CD4-positive, alpha-beta T cell treated with Interleukin-15 for 4 hours (primary cell): ENCODE measurements at places on chromosomes 4 and X.

- DNase-seq: no peak
Observed at GRCh38 chrX:68354879-68355628, 78.2 kb downstream of the OPHN1 start.

GRCh38 chrX:98605941-98606340 lies 1722.2 kb downstream of the RPA4 start:
- no peak for DNase-seq

DNA sequence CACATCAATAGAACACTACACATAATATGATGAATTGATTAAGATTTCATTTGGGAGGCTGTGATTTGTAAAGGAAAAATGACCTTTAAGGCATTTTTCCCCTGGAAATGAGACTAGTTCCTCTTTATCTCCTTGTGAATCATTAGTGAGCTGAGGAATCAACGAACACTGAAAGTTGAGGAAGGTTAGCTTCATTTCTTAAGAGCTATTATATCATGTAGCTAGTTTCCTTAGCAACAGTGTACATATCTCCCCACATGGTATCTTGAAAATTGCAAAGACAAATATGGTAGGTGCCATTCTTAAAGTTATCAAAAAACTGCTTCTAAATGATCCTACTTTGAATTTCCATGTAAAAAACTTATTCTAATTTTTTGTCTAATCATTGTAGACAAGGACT lies 127.5 kb upstream of the NRK start:
- no peak for DNase-seq

DNA sequence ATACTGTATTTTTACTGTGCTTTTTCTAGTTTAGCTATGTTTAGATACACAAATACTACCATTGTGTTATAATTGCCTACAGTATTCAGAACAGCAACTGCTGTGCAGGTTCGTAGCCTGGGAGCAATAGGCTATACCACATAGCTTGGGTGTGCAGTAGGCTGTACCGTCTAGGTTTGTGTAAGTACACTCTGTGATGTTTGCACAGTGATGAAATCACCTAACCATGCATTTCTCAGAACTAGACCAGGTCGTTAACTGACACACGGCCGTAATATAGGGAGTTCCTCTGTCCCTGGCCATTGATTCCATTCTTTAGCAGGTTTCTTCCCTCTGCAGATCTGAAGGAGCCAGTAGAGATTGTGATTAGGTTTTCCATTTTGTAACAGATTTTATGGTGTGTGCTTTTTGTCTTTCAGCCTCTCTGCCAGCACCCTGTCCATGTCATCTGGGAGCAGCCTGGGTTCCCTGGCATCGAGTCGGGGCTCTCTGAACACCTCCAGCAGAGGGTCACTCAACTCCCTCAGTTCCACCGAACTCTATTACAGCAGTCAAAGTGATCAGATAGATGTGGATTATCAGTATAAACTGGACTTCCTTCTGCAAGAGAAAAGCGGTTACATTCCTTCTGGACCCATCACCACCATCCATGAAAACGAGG lies 59.5 kb downstream of the CLDN22 start:
- no peak for DNase-seq

- DNase-seq: no peak
Observed at GRCh38 chr4:180811556-180811955, 1431.6 kb upstream of the TENM3 start.

- peak; percentile 33 for DNase-seq
Observed at GRCh38 chrX:1464041-1464970, 11.6 kb upstream of the ASMTL start.

DNA sequence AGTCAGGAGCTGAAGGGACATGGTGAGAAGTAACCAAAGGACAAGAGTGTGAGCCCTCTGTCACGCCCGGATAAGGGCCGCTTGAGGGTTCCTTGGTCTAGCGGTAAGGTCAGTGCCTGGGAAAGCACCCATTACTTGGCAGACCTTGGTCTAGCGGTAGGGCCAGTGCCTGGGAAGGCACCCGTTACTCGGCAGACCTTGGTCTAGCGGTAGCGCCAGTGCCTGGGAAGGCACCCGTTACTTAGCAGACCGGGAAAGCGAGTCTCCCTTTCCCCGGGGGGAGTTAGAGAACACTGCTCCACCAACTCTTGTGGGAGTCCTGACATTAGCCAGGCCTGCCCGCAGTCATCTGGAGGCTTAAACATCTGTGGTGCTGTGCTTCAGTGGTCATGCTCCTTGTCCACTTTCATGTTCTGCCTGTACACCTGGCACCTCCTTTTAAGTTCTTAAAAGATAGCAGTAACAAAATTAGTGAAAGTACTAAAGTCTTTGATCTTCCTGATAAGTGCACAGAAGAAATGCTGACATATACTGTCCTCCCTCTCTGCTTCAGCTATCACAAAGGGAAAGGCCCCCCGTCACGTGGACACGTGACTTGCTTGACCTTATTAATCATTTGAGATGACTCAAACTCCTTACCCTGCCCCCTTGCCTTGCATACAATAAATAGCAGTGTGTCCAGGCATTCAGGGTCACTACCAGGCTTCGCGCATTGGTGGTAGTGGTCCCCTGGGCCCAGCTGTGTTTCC lies 9.3 kb upstream of the SEC24B start:
- DNase-seq: no peak

DNA sequence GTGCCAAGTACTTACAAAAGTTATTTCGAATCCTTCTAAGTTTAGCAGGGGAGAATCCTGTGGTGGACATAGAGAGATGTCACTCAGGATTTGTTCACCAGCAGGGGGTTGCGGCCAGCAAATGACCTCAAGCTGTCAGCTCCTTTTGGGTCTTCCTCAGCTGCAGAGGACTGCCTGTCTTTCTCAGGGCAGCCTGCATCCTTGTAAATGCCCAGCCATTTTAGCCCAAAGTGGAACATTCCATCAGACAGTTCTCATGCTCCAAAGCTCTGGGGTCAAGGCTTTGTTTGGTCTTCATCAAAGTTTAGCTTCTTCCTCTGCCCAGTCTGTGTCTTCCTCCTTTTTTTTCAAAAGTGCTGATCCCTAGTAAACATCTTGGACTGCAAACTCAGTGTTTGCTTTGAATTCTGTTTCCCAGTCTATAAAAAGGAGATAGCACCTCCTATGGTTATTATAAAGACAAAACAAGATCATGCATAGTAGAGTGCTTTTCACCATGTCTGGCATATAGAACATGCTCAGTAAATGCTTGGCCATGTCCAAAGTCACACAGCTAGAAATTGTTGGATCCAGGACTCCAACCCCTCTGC lies 156.4 kb upstream of the GATB start:
- no peak for DNase-seq

DNA sequence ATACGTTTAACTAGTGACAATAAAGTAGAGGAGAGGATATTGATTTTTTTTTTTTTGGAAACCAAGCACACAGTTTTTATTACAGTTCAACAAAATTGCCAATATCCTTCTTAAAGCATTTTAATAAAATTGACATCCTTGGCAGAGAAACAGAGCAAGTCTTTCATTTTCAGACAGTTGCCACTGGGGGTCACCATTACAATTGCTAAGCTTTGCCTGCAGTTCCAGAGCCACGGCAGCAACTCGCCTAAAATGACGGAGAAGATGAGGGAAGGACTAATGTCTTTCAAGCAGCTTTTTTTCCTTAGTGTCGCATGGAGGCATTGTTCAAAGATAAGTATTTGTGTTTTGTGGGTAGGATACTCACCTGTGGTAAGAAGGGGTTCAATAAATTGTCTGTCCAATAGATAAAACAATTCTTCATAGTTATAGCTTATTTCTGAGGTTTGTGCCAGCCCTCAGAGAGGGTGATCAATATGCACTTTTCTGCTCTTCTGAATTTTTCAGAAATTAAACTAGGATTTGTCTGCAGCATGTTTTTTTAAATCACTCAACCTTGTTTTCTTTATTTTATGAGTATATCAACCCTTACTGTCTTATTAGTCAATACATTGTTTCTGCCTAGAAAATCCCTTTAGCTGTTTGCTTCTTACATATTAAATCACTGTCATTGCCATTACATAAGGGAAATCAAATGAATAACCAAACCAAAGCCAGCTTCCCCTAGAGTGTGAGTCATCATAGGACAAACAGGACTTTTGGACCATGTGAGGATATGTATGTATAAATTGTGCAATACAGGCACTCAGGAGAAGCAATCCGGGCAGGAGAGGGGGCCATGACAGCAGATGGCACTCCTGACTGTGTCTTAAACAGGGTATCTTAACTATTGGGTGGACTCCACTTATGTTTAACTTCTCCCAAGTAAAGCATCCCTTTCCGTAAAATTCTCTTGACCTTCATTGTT lies 508.1 kb upstream of the ARX start:
- no peak for DNase-seq

DNA sequence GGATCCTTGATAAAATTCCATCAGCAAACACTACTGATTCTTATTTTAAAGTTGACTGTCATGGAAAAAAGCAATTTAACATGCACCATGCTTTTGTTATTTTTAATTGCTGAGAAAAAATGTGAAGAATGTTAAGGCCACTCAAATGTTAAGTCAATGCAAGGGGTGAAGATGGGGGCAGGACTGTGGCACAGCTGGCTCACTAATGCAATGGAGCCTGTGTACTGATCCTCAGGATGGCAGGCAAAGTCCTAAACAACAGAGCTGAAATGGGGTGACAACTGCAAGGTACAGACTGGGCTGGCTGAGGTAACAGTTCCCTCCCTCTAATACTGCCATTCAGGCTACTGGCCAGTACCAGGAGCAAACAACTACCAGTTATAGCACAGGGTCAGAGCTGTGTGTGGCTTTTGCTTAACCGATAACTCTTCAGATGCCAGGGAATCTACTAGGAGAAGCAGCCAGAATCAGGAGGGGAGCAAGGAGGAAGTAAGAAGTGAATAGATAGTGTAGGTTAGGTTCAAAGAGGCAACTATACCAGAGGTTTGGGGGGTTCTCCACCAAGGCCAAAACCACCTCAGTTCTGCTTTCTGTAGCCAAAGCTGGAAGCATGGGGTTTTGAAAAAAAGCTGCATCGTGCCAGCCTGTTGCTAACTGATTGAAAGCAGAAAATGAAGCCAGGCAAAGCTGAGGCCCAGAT lies 372.6 kb downstream of the OPHN1 start:
- DNase-seq: no peak

DNA sequence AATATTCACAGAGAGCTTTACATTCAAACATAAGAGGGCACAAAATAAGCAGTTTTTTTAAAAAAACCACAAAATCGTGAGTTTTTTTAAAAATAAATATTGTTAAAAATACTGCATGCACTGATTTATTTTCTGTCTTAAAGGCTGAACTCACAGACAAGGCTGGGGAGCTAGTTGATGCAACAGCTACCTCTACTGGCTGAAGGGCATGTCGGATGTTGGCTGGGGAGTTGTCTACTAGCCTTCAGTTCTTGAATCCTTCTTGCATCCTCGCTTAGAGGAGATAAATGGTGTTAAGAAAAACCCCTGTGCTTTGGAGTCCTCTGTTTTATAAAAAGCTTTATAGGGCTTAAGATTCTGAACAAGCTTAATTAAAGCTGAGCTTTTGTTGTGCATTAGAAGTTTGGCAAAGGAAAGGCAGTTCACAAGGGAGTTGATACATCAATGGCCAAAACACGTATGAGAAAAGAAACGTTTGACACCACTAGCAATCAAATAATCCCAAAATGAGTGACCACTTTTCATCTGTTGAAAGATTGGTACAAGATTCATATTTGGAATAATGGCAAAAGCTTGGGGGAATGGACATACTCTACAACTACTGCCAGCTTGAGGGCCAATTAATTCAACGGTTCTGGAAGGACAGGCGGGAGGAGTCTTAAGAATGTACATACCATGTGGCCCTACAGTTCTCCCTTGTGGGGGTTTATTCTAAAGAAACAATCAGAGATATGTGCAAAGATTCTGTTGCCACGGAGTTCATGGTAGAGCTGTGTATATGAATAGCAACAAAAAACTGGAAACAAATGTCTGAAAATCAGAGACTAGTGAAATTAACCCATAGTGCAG lies 94.7 kb downstream of the SEL1L3 start:
- DNase-seq: no peak

- no peak for DNase-seq
Observed at GRCh38 chr4:3347871-3348270, 55.0 kb downstream of the RGS12 start.

DNA sequence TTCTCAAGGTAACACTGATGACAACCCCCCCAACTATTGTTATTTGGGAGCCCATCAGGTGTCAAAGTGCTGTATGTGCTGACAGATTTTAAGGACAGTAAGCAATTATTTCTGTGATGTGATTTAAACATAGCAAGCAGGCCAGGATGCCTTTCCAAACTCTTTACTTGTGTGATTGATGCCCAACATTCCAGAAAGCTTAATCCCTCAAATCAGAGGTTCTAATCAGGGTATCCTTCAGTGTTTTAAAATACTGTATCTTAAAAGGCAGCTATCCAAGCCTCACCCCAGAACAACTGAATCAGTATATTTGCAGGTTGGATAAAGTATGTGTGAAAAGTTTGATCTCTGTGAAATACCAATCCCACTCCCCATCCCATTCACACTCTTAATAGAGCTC lies 119.7 kb downstream of the GASK1B start:
- DNase-seq: no peak

- no peak for DNase-seq
Observed at GRCh38 chrX:10854594-10854993, 234.2 kb upstream of the MID1 start.

DNA sequence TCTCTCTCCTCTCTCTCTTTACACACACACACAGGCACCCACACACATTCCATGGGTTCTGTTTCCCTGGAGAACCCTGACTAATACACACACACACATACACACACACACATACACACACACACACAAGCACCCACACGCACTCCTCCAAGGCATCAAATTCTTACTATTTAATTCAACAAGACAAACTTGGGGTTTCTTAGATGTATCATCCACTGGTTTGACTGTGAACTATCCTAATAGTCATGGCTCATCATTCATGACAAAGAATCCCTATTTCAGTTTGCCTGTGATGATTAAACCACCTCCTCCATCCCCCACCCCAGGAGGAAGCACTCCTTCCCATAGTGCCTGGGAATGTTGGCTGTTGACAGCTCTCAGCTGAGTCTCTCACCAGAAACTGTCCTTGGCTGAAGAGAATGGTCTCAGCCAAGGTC lies 98.2 kb downstream of the USP46 start:
- no peak for DNase-seq

GRCh38 chr4:138298431-138298830 lies 56.3 kb upstream of the SLC7A11 start:
- no peak for DNase-seq

DNA sequence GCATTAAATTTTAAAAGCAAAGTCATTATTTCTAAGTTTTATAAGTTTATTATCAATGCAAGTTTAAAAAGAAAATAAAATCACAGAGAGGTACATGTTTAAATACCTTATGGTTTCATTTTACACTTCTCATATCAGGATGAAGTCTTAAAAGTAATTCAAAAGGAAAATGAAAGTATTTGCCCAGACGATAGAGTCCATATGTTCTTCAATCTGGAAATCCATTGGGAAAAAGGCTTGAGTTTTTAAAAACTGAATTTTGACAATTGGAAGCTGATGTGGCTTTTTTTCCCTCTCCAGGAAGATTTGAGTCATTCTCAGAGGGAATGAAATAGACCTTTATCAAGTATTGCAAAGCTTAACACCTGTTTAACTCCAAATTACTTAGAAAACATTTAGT lies 37.1 kb downstream of the MAB21L2 start:
- no peak for DNase-seq

GRCh38 chrX:17053502-17053901 lies 107.0 kb downstream of the REPS2 start:
- DNase-seq: no peak
